CD14-positive monocyte (primary cell): ENCODE measurements at places on chromosomes 2 and 18. TPM values are rescaled to one million over a fixed set of nuclear protein-coding genes. Genes with fewer than 3 reads are reported as not detected.

DNA sequence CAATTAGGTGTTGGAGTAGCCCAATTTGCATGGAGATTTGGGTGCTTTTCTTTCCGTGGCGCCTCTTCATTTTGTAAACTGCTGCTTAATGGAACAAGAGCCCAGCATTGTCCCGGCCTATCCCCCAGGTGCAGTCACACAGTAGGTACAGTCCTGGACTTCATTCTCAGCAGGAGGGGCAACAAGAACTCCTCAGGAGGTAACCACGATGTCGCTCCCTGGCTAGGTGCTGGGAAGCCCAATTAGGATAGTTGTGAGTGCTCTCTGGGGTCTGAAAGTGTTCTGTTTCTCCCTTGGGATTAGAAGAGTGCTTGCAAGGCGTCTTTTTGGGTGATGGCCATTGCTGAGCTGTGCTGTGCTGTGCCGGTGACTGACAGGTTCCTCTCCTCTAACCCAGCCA lies 53.8 kb downstream of the CABLES1 start:
- H3K4me3 ChIP-seq, result no peak overlapping the region
- no peaks in the 10 kb centered on the region for H3K4me1 ChIP-seq
- DNase-seq, result no peak
- no peaks in the 10 kb centered on the region for H3K36me3 ChIP-seq
- no peaks in the 10 kb centered on the region for H3K27me3 ChIP-seq

DNA sequence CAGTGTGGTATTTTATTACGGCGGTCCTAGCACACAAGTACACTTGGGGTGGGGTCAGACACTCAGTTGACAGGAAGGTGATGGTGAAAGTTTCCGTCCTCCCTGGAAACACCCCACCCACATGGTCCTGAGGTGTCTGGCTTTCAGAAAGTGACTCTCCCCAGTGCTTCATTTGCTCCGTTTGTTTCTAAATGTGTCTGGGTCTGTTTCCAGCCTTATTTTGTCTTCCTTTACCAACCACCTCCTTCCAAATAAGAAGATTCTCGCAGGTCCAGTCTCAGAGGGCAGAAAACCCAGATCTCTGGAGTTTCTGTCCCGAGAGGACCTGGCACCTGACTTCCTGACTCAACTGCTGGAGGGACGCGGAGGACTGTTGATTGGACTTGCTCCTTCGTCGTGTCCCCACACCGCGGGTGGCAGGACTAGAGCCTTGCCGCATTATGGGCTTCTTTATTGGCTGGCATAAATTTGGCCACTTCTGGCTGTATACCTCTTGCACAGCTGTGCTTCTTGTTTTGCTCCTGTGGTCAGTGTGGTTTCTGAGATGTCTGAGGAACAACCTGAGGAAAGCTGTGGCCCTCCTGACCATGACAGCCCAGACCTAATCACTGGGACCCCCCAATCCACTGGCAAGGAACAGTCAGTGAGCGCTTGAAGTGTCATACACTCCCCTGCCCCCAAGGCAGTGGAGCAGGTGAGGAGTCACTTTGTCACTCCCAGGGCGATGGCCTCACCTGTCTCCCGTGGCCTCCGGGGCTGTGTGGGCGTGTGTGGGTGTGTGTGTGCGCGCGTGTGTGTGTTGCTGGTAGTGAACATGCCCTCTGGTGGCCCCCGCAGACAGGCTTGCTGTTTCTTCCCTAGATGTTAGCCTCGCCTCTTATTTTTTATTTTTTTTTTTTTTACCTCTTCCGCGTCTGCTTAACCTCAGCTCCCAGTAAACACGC lies 45.6 kb downstream of the MEX3C start:
- H3K4me3 ChIP-seq, result no peak overlapping the region
- H3K27me3 ChIP-seq, result no peaks in the 10 kb centered on the region
- DNase-seq, result no peak
- H3K36me3 ChIP-seq, result no peaks in the 10 kb centered on the region
- H3K4me1 ChIP-seq, result peaks cover 9% of the 10 kb centered on the region

The ARHGAP25 gene
- 20.8 TPM for polyA plus RNA-seq

- no peaks in the 10 kb centered on the region for H3K36me3 ChIP-seq
- H3K27me3 ChIP-seq, result no peaks in the 10 kb centered on the region
- H3K27ac ChIP-seq, result no peak overlapping the region
- H3K4me1 ChIP-seq, result no peaks in the 10 kb centered on the region
These were observed 250.7 kb downstream of the LPIN1 start for GRCh38 chr2:11997142-11997541.

- no peaks in the 10 kb centered on the region for H3K36me3 ChIP-seq
- H3K27me3 ChIP-seq, result no peaks in the 10 kb centered on the region
- H3K4me1 ChIP-seq, result peaks cover 9% of the 10 kb centered on the region
- DNase-seq, result no peak
- H3K4me3 ChIP-seq, result no peak overlapping the region
These were observed 109.1 kb upstream of the DNAJC10 start for GRCh38 chr2:182606728-182607681.

The DRC1 gene
- not detected in 2 replicates for polyA plus RNA-seq
